ENCODE measurements at places on chromosomes 16 and 17. TPM values are rescaled to one million over a fixed set of nuclear protein-coding genes. Genes with fewer than 3 reads are reported as not detected.

AGRP gene
- not detected for total RNA-seq

MPP3 gene
- 15.2 TPM for total RNA-seq

TBC1D3C gene
- not detected for total RNA-seq

SRCIN1 gene
- 3.5 TPM for total RNA-seq

MAP3K14 gene
- 49.2 TPM for total RNA-seq

GTF3C1 gene
- total RNA-seq = 73.3 TPM

RHBDF1 gene
- total RNA-seq = 28.2 TPM

TSPOAP1 gene
- not detected for total RNA-seq

TEKT1 gene
- total RNA-seq = 0.07 TPM

OR3A3 gene
- total RNA-seq = not detected

GLIS2 gene
- total RNA-seq = 25.3 TPM

CCL4 gene
- total RNA-seq = not detected

ZNF213 gene
- 13.0 TPM for total RNA-seq

NUDT16L1 gene
- 26.8 TPM for total RNA-seq

EVI2B gene
- total RNA-seq = not detected

ACSM5 gene
- not detected for total RNA-seq

CLEC19A gene
- 0.08 TPM for total RNA-seq

CHP2 gene
- total RNA-seq = not detected

NATD1 gene
- 3.7 TPM for total RNA-seq

HS3ST6 gene
- 1.1 TPM for total RNA-seq

CHRNB1 gene
- total RNA-seq = 10.3 TPM

CAPNS2 gene
- total RNA-seq = 0.08 TPM

GAS7 gene
- 0.32 TPM for total RNA-seq

CMTR2 gene
- 10.7 TPM for total RNA-seq

CMTM2 gene
- total RNA-seq = not detected

MAPT gene
- total RNA-seq = 1.8 TPM

CCL2 gene
- 6.2 TPM for total RNA-seq

LASP1 gene
- 249 TPM for total RNA-seq

RTN4RL1 gene
- 19.9 TPM for total RNA-seq

TAC4 gene
- total RNA-seq = not detected

PRSS33 gene
- 0.06 TPM for total RNA-seq

KRTAP4-12 gene
- not detected for total RNA-seq

MT1M gene
- 0.17 TPM for total RNA-seq

CACNG4 gene
- total RNA-seq = 10.3 TPM

ITGAD gene
- not detected for total RNA-seq

CTCF gene
- total RNA-seq = 36.0 TPM

WSCD1 gene
- total RNA-seq = 3.3 TPM

C17orf113 gene
- total RNA-seq = 0.73 TPM

STX1B gene
- total RNA-seq = 1.5 TPM

CACNG1 gene
- total RNA-seq = 0.22 TPM

SLC9A5 gene
- total RNA-seq = 1.7 TPM

MYL4 gene
- total RNA-seq = 0.21 TPM

PIRT gene
- total RNA-seq = not detected

SPATA22 gene
- not detected for total RNA-seq

FBXO39 gene
- not detected for total RNA-seq

ALOX15 gene
- 0.06 TPM for total RNA-seq

Measured in A549 treated with AZD2906 at 1 μM for 4 hours (cell line).